ENCODE measurements at places on chromosomes 1 and 21.

DNA sequence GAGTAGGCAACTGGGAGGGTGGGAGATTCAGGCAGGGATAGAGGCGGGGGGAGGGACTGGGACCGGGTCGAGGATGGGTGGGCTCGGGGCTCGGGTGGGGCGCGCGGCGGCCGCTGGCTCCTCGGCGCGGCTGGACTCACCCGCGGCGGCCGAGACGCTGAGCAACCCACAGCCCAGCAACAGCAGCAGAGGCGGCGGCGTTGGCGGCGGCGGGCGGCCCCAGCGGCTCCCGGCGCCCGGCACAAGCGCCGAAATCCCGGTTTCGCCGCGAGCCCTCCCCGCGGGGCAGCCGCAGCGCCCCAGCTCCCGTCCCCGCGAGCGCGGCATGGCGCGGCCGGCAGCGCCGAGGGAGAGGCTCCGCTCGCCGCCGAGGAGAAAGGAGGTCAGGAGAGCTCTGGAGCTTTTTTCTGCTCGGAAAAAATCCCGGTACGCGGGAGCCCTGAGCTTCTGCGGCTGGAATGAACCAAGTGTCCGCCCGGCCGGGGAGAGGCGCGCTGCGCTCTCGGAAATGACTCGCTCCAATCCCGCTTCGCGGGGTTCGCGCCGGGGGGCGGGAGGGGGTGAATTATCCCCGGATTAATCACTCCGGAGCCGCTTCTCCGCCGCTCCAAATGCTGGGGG lies at the start of gene CSMD2:
Gene CSMD2 (minus strand): TSS at position 460 of the 621 bp plus-strand sequence. CDS start 133 bp downstream, at position 327.
- DNase-seq = no peak

DNA sequence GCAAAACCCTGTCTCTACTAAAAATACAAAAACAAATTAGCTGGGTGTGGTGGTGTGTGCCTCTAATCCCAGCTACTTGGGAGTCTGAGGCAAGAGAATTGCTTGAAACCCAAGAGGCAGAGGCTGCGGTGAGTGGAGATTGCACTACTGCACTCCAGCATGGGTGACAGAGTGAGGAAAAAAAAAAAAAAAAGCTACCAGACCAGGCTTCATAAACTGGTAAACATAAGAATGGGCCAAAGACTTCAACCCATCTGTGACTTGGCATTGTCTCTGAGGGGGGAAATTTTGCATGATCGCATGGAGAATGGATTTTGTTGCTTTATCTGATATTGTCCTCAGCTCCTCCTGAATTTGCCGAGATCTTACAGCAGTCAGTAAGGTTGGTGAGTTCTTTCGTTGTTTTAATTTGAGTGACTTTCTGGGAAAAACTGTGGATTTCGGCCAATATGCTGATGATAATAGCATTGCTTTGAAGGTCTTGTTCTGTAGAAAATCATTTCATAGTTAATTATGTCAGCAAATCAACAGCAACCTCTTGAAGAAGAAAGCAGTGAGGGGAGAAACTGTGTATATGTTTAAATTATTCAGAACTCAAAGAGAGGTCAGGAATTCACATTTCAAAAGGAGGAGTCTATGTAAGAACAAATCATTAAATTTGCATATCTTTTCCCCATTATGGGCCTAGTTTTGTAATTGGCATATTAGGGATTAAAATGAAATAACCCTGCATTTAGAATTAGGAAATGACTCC lies 13.1 kb downstream of the FGGY start:
- no peak for DNase-seq

DNA sequence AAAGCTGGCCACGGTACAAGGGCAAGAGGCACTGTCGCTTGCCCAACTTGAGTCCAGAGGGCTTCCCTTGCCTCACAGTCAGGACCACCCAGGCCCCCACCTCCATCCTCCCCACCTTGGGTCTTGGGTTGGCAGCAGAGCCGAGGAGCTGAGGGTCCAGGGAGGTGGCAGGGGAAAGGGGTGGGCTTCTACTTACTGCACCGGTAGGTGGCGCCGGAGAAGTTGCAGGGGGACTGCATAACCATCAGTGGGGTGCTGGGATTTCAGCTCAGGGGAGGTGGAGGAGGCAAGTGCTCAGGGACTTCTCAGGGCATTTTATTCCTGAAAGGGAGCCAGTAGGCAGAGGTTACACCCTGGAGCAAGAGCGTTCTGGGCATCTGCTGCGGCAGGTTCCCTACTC lies 44.0 kb downstream of the TRIM62 start:
- no peak for DNase-seq

DNA sequence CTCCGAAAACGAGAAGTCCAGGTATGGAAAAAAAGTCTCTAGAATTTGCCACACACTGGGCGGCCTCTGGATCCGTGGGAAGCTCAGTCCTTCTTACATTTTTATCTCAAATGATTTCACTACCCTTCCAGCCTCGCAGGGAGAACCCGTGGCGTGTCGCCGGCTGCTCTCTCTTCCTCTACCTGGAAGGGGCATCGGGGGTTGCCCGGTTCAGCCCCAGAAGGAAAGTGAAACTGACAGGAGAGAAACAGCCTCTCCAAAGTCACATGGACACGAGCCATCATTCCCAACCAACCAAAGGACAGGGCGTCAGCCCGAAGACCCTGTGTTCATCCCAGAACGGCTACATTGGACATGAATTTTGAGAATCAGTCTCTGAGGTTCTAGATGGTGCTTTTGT lies 182.5 kb downstream of the ADSS2 start:
- DNase-seq = no peak

GRCh38 chr1:32759521-32759981 lies 57.0 kb upstream of the SYNC start:
- no peak for DNase-seq

- no peak for DNase-seq
Observed at GRCh38 chr1:3459051-3459908, 4.8 kb downstream of the ARHGEF16 start.

- DNase-seq = no peak
Observed at GRCh38 chr1:235709018-235709417, 59.4 kb upstream of the GNG4 start.

GRCh38 chr1:110746644-110747259 lies 72.0 kb upstream of the KCNA3 start:
- no peak for DNase-seq

- DNase-seq = no peak
Observed at GRCh38 chr1:178066296-178066907, 27.5 kb upstream of the RASAL2 start.

- DNase-seq = no peak
Observed at GRCh38 chr21:17492415-17493168, 20.3 kb upstream of the CXADR start.

DNA sequence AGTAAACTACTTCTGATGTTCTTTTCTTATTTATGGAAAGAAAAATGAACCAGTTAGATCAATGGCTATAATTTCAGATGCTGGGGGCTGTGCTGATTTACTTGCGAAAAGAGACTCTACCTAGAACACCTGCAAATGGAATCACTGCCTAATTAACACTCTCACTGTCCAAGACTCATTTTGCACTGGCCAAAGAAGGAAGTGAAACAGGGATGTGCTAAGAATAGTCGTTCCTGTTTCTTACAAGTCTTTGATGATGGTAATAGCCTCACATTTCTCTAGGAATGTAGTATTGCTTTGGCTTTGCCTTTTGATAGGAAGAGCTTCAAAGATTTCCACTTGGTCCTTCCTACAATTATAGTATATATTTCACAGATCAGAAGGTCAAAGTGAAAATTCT lies 12.7 kb upstream of the TSNAX start:
- DNase-seq = no peak

DNA sequence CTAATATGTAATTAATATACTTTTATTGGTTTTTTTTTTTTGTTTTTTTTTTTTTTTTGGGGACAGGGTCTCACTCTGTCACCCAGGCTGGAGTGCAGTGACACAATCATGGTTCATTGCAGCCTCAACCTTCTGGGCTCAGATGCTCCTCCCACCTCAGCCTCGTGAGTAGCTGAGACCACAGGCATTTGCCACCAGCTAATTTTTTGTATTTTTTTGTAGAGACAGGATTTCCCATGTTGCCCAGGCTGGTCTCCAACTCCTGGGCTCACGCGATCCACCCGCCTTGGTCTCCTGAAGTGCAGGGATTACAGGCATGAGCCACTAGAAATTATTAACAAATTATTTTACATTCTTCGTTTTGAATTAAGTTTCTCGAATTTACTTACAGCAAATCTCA lies 16.8 kb upstream of the POGZ start:
- no peak for DNase-seq

DNA sequence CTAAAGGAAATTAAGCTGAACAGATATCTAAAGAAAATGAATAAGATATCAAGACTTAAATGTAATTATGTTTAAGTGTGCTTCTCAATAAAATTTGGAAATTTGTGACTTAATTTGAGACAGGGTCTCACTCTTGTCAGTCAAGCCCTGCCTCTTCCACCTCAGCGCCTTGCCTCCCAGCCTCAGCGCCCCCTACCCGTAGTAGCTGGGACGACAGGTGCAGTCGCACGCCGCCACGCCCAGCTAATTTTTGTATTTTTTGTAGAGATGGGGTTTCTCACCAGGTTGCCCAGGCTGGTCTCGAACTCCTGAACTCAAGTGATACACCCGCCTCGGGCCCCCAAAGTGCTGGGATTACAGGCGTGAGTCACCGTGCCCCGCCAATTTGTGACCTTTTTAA lies 117.0 kb downstream of the CLEC20A start:
- DNase-seq = no peak

DNA sequence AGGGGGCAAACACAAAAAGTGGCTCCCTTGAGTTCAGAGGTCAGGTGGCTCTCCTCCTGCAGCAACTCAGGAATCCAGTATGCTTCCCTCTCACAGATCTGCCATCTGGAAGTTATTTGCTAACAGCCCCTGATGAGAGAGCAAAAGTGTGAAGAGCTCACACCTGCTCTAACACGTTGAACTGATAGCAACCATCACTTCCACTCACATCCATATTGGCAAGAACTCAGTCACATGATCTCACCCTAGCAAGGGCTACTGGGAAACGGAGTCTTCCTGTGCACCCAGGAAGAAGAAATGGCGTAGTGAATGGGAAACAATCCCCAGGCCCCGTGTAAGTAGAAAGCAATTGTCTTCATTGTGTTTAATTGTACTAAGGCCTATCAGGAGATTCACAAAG lies 20.7 kb upstream of the SLC45A1 start:
- no peak for DNase-seq

- no peak for DNase-seq
Observed at GRCh38 chr21:27802816-27803475, 836.1 kb upstream of the ADAMTS5 start.

DNA sequence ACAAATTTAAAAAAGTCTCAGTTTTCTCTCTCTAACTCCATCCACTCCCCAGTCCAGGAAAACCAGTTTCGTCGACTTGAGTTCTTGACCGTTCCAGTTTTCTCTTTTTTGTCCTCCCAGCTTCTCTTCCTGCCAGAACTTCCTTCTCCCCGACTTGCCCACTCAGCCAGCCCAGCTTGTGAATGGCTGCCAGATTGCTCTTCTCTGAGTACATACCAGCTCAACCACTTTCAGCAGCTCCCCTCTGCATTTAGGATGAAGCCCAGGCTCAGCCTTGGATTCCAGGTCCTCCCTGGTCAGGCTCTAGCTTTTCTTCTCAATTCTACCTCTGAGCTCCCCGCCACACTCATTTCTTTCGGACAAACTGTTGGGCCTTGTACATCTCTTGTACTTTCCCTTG lies 1.4 kb downstream of the DIO1 start:
- no peak for DNase-seq

- DNase-seq = no peak
Observed at GRCh38 chr1:8323706-8324105, 5.8 kb downstream of the SLC45A1 start.

DNA sequence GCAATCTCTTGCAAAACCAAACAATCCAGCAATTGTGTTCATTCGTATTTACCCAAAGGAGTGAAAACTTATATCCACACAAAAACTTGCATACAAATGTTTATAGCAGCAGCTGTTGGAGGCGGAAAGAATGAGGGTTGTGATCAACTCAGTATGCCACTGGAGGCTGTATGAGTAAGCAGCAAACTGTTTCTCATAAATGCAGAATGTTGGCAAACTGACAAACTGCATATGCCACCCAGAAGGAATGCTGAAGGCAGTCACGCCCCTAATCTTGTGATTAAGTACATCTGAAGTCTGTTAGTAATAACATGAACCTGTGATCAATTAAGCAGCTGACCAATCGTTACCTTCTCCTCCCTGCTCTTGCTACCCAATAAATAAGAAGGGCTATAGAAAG lies 60.5 kb upstream of the CR2 start:
- DNase-seq = no peak

- DNase-seq = no peak
Observed at GRCh38 chr21:41526478-41527087, 18.6 kb upstream of the TMPRSS2 start.

DNA sequence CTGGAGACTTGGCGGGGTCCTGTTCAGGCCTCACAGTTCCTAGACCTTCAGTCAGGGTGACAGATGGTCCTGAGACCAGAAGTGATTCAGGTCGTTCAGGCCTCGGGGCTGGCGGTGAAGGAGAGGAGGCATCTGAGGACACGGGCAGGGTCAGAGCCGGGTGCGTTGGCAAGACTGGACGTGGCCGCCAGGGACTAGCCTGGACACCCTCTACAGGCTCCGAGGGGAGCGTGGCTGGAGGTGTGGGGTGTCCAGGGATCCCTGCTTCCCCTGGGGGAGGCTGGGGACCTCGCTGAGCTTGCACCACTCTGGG lies 64.0 kb upstream of the TARDBP start:
- no peak for DNase-seq

DNA sequence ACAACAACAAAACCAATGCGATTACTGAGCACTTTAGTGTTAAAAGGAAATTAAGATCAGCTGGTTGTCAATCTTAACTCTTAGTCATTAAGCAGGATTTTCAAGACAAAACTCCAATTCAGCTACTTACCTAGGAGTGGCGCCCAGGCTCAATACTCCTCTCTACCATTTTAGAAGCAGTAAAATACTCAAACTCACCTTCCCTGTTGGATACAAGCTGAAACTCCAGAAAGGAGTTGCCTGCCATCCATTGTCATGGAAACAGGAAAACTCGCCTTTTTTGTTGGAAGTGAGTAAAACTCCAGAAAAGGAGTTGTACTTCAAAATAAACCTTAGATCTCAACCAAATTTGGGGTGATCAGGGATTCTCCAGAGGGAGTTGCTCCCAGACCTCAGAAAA lies 127.0 kb upstream of the F3 start:
- no peak for DNase-seq

- DNase-seq = no peak
Observed at GRCh38 chr1:154759793-154760192, 110.3 kb downstream of the KCNN3 start.

DNA sequence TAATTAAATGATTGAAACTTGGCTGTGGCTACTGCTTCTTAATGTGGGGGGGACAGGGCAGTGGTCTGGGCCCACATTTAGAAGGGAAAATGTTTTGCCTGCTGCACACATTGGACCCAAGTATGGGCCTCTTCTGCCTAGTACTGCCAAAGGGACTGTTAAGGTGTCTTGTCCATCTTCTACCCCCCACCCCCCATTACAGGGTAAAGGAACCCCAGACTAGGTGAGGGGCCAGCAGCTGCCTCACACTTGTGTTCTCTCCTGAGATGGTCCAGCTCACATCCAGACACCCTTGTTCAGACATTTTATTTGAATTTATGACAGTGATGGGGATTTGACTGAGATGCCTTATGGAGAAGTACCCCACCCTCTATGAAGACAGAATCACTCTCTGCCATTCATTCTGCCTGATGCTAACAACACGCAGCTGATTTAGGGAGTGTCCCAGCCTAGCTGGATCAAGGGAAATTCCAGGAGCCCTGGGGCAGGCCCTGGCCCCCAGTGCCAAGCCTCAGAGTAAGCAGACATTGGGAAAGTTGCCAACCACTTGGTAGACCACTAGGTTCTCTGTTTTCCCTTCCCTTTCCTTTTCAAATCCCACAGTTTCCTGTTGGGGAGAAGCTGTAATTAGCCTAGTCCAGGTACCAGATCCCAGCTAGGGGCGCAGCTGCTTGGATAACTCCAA lies 42.1 kb downstream of the YARS1 start:
- no peak for DNase-seq

GRCh38 chr1:113396585-113396984 lies 6.3 kb downstream of the MAGI3 start:
- DNase-seq = no peak
